GM10248 (cell line): ENCODE measurements at places on chromosomes 4 and X.
A peak's percentile ranks its signal among the peaks of the same experiment; 100 is the strongest.

DNA sequence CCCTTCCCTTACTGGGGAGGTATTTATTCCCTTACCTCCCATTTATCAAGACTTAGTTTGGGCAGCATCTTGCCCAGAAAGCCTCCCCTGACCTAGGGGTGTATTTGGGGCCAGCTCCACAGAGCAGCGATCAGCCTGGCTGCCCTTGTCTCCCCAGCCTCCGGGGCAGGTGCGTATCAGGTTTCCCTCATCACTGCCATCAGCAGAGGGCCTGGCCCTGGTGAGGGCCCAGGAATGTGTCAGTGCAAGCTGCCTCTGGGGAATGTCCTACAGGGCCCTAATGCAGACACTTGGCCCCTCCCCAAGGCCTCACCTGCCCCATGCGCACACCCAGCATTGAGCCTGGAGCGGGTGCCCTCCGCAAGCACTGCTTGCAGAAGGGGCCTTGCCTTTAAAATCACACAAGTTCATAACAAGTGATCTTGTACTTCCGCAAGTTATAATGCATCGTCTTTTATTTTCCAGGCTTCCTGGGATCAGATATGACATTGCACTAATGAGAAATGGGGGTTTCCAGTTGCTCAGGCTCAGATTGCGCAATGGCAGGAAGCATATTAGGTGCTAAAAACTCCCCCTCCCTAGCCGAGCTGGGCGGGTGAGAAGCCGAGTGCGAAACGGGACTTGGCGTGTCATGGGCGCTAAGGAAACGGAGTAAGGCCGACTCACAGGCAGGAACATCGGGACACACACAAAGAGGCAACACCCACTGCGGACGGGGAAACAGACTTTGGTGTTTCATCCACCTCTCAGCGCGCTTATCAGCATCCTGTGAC is 25.4 kb upstream of the AFAP1 start:
- no peak for DNase-seq

DNA sequence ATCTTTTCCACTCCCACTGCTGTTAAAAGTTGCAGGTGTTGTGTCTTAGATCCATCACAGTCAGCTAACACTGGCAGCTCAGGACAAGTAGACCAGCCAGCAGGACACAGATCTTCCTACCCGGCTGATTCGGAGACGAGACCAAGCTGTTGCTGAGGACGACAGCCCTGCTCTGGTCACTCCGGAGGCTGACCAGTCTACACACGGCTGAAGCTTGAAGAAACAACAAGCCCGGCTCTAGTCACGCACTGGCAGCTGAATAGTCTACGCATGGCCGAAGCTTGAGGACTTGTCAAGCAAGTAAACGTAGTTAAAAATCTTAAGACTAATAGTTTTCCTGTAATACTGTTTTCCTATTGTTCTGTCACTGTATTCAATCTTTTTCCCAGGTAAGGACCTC is 1.8 kb downstream of the ACOX3 start:
- no peak for DNase-seq

GRCh38 chr4:188336891-188337290 is 197.7 kb downstream of the TRIML1 start:
- no peak for DNase-seq

GRCh38 chr4:120052856-120053255 is 13.8 kb downstream of the MAD2L1 start:
- no peak for DNase-seq

GRCh38 chr4:120071192-120071795 is 4.6 kb upstream of the MAD2L1 start:
- DNase-seq: peak; percentile 36

- no peak for DNase-seq
Observed at GRCh38 chrX:68574240-68574639, 73.2 kb upstream of the STARD8 start.

DNA sequence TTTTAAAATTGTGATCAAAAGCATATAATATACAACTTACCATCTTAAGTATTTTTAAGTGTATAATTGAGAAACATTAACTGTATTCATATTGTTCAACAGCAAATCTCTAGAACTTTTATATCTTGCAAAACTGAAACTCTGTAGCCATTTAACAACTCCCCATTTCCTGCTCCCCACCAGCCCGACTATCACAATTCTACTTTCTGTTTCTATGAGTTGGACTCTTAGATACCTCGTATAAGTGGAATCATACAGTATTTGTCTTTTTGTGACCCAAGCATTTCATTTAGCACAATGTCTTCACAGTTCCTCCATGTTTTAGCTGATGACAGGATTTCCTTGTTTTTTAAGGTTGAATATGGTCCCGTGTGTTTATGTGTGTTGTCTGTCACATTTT is 106.0 kb downstream of the LRBA start:
- no peak for DNase-seq

GRCh38 chr4:76219299-76220055 is 5.9 kb upstream of the SCARB2 start:
- DNase-seq: no peak

DNA sequence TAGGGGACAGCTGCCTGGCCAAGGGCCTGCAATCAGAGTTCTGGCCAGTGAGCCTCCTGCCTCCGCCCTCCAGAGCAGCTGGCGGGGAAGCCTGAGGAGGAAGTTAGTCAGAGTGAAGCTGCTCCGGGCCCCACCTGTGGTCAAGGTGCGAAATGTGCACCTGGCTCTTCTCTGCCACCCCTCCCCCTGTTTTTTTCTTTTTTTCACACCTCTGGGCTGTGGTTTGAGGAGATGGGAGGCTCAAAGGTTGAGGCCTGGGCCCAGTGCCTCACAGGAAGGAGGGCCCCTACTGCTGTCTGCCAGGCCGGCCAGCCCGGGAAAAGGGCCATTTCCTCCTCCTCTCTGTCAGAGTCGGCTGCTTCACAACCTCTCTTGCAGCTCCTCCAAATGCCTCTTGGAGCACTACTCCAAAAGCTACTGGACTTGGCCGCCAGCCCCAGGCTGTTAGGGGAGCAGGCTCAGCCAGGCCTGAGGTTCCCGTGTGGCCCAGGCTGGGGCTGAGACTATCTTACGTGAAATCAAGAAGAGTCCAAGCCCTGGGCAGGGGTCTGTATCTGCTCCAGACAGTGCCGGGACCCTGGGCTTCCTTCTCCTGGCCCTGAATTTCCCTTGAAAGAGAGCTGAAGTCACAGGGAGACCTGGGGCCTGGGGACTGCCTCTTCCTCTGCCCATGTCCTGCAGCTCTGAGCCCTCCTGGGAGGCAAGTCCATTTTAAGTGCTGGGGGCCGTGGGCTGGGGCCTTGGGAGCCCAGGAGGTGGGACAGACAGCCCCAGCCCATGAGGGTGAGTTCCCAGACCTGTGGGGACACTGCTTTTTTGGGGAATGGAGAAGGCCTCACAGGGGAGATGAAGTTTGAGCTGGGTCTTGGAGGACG is 4.5 kb upstream of the CXCR3 start:
- DNase-seq: peak; percentile 64

GRCh38 chr4:111546881-111547280 is 598.4 kb upstream of the FAM241A start:
- no peak for DNase-seq

DNA sequence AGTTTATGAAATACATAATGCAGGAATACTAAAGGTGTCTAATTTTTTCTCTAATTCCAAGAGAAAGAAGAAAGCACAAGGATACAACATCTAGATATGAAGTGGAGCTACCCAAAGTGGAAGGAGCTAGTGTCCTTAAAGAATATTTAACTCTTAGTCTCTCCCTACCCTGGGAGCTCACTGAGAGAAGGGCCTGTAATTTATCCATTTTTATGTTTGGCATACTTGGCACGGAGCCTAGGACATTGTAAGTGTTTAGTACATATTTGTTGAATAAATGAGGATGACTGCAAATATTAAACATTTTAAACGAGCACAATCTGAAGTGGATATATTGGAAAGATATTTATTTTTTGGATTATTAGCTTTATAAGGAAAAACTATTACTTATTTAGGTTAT is 674.8 kb downstream of the IQCM start:
- no peak for DNase-seq

DNA sequence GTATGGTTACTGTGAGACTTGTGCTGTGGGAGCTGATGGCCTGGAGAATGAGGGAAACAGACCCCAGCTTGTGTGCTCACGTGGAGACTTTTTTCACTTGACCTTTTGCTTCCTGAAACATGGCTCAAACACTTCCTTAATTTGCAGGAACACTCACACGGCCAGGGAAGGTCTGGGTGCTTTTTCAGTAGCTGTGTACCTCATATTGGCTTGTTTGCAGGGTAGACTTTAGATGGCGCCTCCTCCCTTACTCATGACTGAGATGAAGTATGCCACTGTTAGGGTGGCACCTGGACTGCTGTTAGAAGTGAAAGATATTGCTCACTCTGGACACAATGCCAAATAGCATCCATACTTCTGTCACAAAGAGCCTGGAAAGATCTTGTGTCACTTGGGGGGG is 75.7 kb upstream of the WDR1 start:
- DNase-seq: no peak

DNA sequence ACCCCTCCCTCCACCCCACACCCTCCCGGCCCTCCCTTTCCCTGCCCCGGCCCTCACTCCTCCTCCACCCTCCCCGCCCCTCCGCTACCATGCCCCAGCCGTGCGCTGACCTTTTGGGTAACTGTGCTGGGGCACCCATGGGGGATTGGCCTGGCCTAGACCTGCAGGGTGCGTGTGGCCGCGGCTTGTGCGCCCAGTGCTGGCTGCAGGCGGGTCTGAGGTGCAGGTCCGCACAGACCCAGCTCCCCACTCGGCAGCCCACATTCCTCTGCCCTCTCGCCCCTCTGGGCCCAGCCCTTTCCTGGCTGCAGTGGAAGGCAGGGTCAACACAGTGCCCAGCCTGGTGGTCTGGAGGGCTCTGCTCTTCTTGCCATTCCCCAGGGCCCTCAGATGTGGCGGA is 24.7 kb downstream of the FGFRL1 start:
- DNase-seq: no peak

- no peak for DNase-seq
Observed at GRCh38 chrX:17009856-17010625, 63.6 kb downstream of the REPS2 start.

- no peak for DNase-seq
Observed at GRCh38 chr4:7217039-7217438, 24.7 kb downstream of the SORCS2 start.

DNA sequence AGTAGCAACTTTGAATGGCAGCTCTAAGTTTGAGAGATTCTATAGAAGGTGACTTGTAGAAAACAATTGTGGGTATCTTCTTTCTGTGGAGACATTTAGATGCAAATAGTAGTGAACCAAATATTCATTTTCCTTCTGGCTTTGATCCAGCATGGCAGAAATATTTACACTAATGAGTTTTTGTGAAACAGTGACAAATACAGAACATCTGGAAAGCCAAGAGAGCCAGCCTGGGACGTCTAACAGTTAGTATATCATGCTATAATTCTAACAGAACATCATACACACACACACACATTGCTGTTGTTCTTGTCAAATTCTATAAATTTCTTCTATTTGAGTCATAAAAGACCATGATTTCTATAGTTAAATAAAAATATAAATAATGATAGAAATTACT is 1777.9 kb downstream of the ARAP2 start:
- DNase-seq: no peak

GRCh38 chr4:54819034-54819433 is 161.3 kb downstream of the KIT start:
- DNase-seq: no peak

DNA sequence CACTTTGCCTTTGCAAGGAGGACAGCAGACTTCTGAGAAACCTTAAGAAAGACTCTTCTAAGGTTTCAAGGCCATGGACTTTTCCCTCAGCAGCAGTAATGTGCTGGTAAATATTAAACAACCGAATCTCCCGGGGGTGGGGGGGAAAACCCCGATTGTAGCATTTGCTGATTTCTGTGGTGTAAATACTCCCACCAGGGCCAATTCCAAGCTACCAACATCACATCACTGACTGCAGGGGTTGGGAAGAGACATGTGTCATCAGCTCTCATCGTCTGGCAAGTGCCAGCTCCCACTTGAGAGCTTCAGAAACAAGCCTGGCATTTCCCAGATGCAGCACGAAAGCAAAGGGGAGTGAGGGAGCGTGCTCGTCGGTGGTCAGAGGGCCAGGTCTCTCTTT is 101.2 kb downstream of the BCOR start:
- DNase-seq: no peak

GRCh38 chrX:55908661-55909212 is 191.2 kb downstream of the RRAGB start:
- peak; percentile 18 for DNase-seq

DNA sequence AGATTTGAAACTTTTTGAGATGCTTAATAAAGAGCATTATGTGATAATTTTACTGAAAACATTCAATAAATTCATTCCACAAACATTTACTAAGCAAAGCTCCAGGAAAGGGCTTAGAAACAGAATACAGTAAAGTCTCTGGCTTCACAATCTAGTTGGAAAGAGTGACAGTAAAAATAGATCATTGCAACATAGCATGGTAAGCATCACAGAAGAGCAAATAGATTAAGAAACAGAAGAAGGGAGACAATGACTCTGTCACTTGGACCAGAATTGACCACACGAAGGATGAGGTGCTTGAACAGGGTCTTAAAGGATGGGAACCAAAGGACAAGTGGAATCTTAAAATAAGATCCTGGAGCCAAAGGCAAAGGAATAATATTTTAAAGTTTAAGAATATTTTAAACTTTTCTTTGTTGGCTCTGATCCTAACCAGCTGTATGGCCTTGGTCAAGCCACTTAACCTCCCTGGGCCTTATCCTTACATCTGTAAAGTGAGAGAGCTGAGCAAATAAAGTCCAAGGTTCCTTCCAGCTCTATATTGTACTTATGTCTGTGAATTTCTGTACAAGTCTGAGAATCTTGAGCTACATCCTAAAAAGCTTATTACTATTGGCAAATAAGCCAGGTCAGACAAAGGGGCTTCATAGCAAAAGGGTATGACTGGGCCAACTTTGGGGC is 33.9 kb downstream of the SEC24D start:
- DNase-seq: no peak

- no peak for DNase-seq
Observed at GRCh38 chr4:54225598-54226403, 3.3 kb upstream of the PDGFRA start.

GRCh38 chr4:73053974-73054480 is 15.5 kb downstream of the COX18 start:
- DNase-seq: no peak

- DNase-seq: no peak
Observed at GRCh38 chr4:73868206-73869129, 725 bp upstream of the CXCL1 start.

- DNase-seq: no peak
Observed at GRCh38 chr4:126124818-126125217, 810.1 kb downstream of the FAT4 start.

- DNase-seq: no peak
Observed at GRCh38 chr4:74674750-74675149, 119.6 kb downstream of the BTC start.
